ENCODE measurements at places on chromosomes 16 and 17. TPM values are rescaled to one million over a fixed set of nuclear protein-coding genes. Genes with fewer than 3 reads are reported as not detected.

Gene CA7
- total RNA-seq = not detected

DNA sequence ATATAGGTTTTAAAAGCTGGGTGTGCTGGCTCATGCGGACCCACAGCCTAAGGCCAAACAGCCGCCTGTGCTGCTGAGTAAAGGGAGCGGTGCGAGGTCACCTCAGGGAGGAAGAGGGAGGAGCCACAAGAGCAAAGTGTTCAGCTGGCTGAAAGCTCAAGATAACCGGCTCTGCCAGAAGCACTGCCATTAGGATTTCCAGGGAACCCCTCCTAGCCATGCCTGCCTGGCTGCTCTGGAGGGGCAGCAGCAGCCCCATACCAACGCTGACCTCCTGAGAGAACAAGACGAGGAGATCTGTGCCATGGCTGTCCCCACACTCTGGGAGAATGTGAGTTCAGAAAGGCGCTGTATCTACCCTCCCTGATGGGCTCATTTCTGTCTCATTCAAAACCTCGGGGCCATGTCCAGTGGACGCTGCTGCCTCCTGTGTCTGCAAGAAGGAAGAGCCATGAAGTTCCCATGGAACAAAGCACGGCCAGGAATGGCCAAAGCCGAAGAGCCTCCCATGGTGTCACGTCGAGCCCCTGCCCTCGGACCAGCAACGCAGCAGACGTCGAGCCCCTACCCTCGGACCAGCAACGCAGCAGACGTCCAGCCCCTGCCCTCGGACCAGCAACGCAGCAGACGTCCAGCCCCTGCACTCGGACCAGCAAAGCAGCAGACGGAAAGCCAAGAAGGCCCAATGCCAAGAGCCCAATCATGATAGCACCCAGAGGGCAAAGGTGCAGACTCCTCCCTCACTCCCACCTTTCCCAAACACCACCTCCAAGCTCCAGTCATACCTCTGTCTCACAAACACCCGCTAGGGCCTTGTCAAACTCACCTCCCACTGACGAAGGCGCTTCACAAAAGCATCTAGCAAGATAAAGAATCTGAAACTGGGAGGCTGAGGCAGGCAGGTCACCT is 107.0 kb downstream of the ANKRD11 start:
- no peak for DNase-seq
- H3K4me3 ChIP-seq = no peak overlapping the region
- H3K27me3 ChIP-seq = no peaks in the 10 kb centered on the region
- H3K27ac ChIP-seq = no peak overlapping the region
- H3K4me1 ChIP-seq = peaks cover 93% of the 10 kb centered on the region
- H3K36me3 ChIP-seq = no peaks in the 10 kb centered on the region

DNA sequence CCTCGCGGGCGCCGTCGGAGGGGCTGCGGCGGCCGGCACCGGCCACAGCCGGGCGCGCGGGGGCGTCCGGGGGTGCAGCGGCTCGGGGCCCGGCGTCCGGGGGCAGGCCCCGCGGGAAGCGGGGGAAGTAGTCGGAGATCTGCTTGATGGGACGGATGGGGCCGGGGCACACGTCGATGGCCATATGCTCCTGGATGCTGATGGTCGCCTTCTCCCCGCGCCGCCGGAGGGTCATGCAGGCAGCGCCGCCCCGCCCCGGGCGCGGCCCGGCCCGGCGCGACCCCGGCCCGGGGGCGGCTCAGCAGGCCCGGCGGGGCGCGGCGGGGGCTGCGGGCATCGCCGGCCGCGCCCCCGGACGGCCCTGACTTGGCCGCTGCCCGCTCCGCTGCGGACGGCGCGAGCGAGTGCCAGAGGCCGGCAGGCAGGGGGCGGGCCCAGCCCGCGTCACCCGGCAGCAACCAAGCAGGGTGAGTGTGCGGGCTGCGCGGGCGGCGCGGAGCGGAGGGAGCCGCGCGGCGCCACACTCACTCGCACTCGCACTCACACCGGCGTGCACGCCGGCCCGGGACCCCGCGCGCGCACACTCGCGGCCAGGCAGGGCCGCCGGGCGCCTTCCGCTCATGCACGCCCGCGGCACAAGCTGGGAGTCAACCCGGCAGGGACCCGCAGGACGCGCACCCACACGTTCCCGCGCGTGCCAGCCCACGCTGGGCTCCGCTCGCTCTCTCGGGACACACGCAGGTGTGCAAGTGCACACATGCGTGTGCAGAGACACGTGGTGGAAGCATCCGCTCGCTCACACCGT is at the start of gene DOC2B:
Gene DOC2B (minus strand): TSS at position 406 of the 805 bp plus-strand sequence. CDS start 171 bp downstream, at position 235.
- H3K36me3 ChIP-seq = no peaks in the 10 kb centered on the region
- peak within 1 kb of the TSS; percentile 49 for H3K4me3 ChIP-seq
- H3K27me3 ChIP-seq = peaks cover 17% of the 10 kb centered on the region
- peak within 1 kb of the TSS; percentile 78 for H3K27ac ChIP-seq
- no peak for DNase-seq

DNA sequence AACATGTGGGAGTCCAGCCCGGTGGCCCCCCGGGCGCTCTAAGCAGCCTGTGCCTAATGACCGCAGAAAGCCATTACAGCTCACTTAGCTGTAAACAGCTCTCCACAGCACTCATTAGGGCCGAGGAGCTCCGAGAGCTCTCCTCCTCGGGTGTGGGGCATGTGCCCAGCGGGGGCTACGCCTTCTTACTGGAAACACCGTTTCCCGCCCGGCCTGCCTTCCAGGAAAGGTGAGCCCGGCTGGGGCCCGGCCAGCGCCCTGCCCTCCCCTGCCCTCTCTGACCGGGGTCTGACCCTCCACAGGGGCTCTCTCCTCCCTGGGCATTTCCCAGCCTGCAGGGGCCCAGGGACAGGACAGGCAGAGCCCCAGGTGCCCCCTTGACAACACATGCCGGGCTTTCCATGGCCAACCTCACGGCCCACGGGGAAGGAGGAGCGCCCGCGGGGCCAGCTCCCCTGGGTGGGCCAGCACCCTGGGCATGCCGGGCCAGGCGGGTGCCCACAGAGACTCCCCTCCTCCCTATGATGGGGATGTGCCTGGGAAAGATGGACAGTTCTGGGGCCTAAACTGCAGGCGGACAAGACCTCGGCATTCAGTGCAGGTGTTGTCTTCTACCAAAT is 72.6 kb downstream of the SDK2 start:
- H3K27ac ChIP-seq = no peak overlapping the region
- H3K27me3 ChIP-seq = no peaks in the 10 kb centered on the region
- H3K36me3 ChIP-seq = no peaks in the 10 kb centered on the region
- H3K4me3 ChIP-seq = no peak overlapping the region

- H3K27me3 ChIP-seq = no peaks in the 10 kb centered on the region
- no peak for DNase-seq
- H3K4me1 ChIP-seq = peaks cover 21% of the 10 kb centered on the region
- H3K27ac ChIP-seq = no peak overlapping the region
- H3K36me3 ChIP-seq = no peaks in the 10 kb centered on the region
These were observed 7.0 kb upstream of the SPATA20 start for GRCh38 chr17:50539762-50540559.

GRCh38 chr17:75346906-75347305 is 57.7 kb upstream of the SLC25A19 start:
- H3K4me3 ChIP-seq = no peak overlapping the region
- no peak overlapping the region for H3K27ac ChIP-seq
- no peak for DNase-seq
- H3K36me3 ChIP-seq = no peaks in the 10 kb centered on the region
- H3K4me1 ChIP-seq = peaks cover 97% of the 10 kb centered on the region

Measured in esophagus muscularis mucosa (tissue), 4 donors.